ELF-1 (cell line): ENCODE measurements at places on chromosomes 3 and 15.

- DNase-seq: no peak
Measured at GRCh38 chr3:171812811-171813210, 2.5 kb upstream of the PLD1 start.

- no peak for DNase-seq
Measured at GRCh38 chr3:138396752-138397410, 37.5 kb upstream of the ESYT3 start.

- DNase-seq: no peak
Measured at GRCh38 chr3:195587824-195588223, 4.1 kb upstream of the APOD start.

GRCh38 chr3:156606729-156607128 lies 51.8 kb upstream of the SSR3 start:
- DNase-seq: no peak

DNA sequence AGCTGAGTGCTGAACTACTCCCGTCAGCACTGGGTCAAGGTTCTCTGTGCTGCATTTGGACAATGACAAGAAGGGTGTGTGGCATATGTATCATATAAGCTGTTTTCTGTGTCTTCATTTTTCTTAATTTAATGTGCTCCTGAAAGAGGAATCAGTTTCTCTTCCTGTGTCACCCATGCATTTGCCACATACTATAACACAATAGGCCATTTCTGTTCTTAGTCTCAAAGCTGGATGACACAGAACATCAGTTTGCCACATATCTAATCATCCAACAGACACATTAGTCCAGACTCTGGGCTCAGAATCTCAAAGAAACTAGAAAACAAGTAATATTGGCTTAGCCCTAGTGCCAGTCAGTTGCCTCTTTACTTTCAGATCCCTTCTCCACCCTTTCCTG lies 34.1 kb downstream of the CEP19 start:
- DNase-seq: no peak

GRCh38 chr3:120506828-120507774 lies 56.3 kb upstream of the FSTL1 start:
- peak; percentile 52 for DNase-seq

DNA sequence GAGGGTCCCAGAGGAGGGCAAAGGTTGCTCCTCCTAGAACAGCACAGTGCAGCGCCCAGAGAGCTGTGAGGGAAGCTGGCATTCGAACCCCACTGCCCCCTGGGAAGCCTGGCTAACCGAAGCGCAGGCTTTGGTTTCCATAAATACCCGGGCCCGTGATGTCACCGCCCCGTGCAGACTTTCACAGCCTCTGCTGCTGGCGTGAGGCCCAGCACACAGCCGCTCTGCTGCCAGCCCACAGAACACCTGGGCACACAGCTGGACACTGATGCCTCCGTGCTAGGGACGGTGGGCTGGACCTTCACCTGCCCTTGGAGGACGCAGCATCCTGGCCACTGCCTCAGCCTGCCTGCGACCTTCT lies 1.0 kb downstream of the IQSEC1 start:
- DNase-seq: no peak
